Kidney epithelial cell (primary cell): ENCODE measurements at places on chromosomes 11 and 22. TPM values are rescaled to one million over a fixed set of nuclear protein-coding genes. Genes with fewer than 3 reads are reported as not detected.

AMOTL1 gene
- 48.8 TPM in 2 replicates for total RNA-seq

OR8G1 gene
- total RNA-seq = not detected in 2 replicates

CDON gene
- 8.1 and 10.4 TPM in 2 replicates for total RNA-seq

DRAP1 gene
- total RNA-seq = 106 and 141 TPM in 2 replicates

PARVG gene
- not detected in 2 replicates for total RNA-seq

NUMA1 gene
- total RNA-seq = 144 and 157 TPM in 2 replicates

CYB5R2 gene
- total RNA-seq = 14.2 and 17.2 TPM in 2 replicates

THY1 gene
- 5.4 and 9.7 TPM in 2 replicates for total RNA-seq

PHOX2A gene
- not detected in 2 replicates for total RNA-seq

TYR gene
- not detected in 2 replicates for total RNA-seq

LRRC32 gene
- 3.9 and 6.8 TPM in 2 replicates for total RNA-seq

PLXNB2 gene
- total RNA-seq = 251 and 302 TPM in 2 replicates

HEPN1 gene
- not detected in 2 replicates for total RNA-seq

MAP6 gene
- 3.3 and 5.7 TPM in 2 replicates for total RNA-seq

SMIM35 gene
- not detected in 2 replicates for total RNA-seq

DMC1 gene
- 0.75 and 1.5 TPM in 2 replicates for total RNA-seq

MED17 gene
- 48.4 and 51.4 TPM in 2 replicates for total RNA-seq

KRTAP5-8 gene
- not detected in 2 replicates for total RNA-seq

MGAT3 gene
- 1.8 and 4.1 TPM in 2 replicates for total RNA-seq

ELMOD1 gene
- total RNA-seq = 0.07 and 0.21 TPM in 2 replicates

ARRB1 gene
- total RNA-seq = 8.8 and 24.3 TPM in 2 replicates

FGF3 gene
- total RNA-seq = not detected in 2 replicates

DNA sequence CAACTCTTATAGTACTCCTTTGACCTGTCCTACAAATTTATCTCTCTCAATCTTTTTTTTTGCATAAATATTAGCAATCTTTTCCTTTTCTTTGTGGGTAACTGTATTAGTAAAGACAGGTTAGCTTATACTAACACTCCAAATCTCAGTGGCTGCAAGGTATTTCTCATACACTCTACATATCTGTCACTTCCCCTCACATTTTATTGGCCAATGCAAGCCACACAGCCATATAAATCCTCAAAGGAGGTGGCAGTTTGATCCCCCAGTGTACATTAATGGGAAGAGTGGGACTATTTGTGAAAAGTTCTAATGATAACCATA is 42.6 kb upstream of the EED start:
- no peak for DNase-seq

- no peak for DNase-seq
These were observed 24.3 kb upstream of the PPFIA1 start for GRCh38 chr11:70246196-70246595.

GRCh38 chr11:126981635-126982034 is 18.9 kb downstream of the KIRREL3 start:
- DNase-seq = no peak

GRCh38 chr11:16313846-16314245 is 42.5 kb downstream of the SOX6 start:
- no peak for DNase-seq

GRCh38 chr11:75577207-75577606 is 15.2 kb downstream of the SERPINH1 start:
- DNase-seq = no peak

GRCh38 chr11:119421941-119422808 is 797 bp downstream of the THY1 start:
- no peak for DNase-seq

DNA sequence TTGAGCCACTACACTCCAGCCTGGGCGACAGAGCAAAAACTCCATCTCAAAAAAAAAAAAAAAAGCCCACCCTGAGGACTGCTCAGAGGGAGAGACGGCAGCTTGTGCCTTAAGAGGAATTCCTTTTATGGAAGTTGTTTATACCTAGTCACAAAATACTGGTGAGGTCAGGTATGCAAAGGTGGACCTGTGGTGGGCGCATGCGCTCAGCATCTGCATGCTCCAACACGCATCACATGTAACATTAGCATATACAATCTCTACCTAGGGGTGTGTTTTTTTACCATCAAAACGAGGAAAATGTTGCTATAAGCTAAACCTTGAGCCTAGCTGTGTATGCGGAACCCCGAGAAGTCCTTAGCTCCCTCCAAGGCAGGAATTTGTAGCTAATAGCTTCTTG is 6.8 kb upstream of the SART1 start:
- DNase-seq = no peak

- no peak for DNase-seq
These were observed 1.2 kb upstream of the TECTA start for GRCh38 chr11:121099885-121100284.

DNA sequence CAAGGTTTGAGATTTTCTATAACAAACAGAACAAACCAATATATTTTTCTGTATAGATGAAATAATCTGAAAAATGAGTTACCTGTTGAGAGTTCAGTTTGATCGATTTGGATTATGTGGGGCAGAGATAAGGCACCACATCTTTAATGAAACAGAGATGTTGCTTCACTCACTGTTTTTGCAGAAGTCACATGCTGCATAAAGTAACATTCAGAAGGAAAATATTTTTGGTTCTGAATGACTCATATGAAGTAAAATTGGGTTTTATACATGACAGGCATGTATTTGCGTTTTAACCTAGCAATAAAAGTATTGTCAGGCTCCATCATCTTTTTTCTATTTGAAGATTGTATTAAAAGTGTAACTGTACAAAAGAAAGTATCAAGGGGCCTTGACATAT is 77.8 kb downstream of the BBOX1 start:
- no peak for DNase-seq

DNA sequence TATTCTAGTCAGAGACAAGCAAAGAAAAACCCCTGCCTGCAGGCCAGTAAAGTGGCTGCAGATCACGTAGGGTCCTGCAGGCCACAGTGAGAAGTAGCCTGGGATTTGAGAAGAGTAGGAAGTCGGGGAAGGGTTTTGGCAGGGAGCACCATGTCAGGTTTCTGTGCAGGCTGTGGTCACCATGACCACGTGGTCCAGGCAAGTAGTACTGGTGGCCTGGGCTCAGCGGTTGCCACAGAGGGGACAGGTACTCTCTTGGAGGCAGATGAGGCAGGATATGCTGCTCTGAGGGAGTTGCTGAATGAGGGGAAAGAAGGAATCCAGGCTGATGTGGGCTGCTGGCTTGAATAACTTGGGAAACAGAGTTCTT is 46.5 kb downstream of the PISD start:
- DNase-seq = no peak

- DNase-seq = no peak
These were observed 17.9 kb downstream of the C1QTNF6 start for GRCh38 chr22:37169947-37170688.

DNA sequence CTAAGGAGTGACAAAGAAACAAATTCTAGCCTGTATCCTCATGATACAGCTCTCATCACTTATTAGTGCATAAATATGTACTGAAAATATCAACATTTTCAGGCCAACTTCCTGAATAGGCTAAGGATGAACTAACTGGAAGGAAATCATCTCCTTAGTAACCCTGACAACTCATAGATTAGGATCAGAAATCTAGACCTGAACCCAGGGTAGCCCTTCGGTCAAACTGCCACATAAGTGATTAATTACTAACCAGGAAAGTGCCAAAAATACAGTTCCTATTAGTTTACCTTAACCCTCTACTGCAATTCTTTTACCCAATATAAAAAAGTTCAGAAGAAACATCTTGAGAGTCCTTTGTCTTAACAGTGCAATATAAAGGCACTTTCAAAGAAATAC is 40.0 kb downstream of the AMBRA1 start:
- no peak for DNase-seq

- DNase-seq = peak; percentile 81
These were observed 125.8 kb downstream of the MICAL2 start for GRCh38 chr11:12235947-12236743.

- DNase-seq = no peak
These were observed 474.2 kb upstream of the KIRREL3 start for GRCh38 chr11:127474766-127475165.

DNA sequence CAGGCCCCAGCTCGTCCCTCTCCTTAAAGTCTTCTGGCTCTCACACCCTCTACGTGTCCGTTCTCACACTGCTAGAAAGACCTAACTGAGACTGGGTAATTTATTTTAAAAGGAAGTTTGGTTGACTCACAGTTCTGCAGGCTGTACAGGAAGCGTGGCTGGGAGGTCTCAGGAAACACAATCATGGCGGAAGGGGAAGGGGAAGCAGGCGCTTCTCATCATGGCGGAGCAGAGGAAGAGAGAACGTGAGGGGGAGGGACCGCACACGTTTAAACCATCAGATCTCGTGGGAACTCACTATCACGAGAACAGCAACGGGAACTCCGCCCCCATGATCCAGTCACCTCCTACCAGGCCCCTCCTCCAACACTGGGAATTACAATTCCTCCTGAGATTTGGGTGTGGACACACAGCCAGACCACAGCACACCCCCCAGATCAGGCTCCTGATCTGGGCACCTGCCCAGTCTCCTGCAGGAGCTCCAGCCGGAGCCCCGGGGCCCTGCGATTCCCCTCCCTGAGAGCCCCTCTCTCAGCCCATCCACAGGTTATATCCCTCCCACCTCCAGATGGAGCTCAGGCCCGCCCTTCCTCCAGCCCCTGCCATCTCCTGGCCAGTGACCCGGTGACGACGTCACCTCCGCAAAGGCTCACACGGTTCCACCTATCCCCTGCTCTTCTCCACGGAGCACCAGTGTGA is 170.2 kb downstream of the BRD1 start:
- DNase-seq = no peak

- no peak for DNase-seq
These were observed 464.7 kb downstream of the INSC start for GRCh38 chr11:15579287-15580001.

GRCh38 chr11:99176430-99176829 is 155.7 kb downstream of the CNTN5 start:
- DNase-seq = no peak

DNA sequence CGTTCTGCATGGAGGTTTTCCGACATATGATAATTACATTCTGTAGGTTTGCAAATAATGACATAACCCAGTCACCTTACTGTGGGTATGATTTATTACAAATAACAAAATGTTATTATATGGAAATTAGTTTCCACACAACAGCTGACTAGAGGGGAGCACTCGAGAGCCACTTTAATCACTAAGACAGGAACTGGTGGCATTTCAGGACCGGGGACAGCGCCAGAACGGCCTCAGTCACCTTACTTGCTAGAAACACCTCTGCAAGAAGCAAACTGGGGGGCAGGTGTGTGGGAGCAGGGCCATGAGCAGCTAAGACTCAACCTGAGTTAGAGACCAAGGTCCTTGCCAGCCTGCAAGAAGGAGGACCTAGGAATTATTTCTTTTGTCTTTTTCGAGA is 199.9 kb downstream of the DSCAML1 start:
- DNase-seq = no peak

- no peak for DNase-seq
These were observed 5.1 kb downstream of the TMEM121B start for GRCh38 chr22:17115945-17116565.

GRCh38 chr22:44623771-44624510 is 78.1 kb upstream of the PRR5 start:
- DNase-seq = no peak

DNA sequence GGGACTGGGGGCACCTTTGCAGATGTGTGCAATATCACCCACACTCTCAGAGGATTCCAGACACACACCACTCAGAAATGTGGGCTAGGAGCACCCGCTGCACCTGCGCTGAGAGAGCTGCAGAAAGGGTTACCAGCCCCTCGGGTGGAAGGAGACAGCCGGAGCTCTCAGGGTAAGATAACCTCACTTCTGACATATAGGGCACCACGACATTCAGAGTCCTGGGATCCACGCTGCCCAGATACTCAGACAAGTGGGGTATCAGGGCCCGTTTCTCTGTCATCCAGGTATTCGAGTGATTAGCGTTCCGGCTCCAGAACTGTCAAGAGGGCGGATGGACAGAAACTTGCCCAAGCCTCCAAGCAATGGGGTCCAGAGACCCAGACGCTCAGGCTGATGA is 6.2 kb upstream of the SYT8 start:
- DNase-seq = no peak

- DNase-seq = no peak
These were observed 21.8 kb upstream of the YWHAH start for GRCh38 chr22:31922534-31922933.

GRCh38 chr11:46543564-46543963 is 50.3 kb downstream of the AMBRA1 start:
- DNase-seq = no peak

DNA sequence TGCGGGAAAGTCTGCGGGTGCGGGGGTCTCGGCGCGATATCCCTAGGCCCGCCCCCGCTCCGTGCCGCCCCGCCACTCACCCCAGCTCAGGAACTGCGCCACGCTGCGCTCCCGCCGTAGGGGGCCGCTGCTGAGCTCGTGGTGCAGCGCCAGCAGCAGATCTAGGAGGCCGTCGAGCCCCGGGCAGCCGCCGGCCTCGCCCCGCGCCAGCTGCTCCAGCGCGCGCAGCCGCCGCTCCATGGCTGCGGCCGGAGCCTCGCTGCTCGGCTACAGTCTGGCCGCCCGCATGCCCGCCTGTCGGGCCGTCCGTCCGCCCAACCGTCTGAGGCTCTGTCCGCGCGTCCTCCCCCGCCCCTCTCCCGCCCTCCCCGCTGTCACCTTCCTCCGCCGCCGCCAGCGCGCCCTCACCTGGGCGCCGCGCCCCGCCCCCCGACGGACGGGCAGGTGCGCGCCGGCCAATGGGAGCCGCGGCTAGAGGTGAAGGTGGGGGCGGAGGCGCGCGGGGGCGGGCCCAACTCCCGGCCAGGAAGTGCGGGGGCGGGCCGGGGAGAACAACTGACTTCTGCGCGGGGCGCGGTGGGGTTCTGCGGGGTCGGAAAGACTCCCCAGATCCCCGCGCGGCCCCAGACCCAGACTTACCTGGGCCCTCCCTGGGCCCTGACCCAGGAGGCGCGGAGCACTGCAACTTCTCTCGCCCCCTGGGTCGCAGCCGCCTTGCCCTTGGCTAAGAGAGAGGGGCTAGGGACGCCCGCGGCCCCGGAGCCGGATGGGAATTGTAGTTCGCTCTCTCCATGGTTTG is at the start of gene CDC42BPG:
Gene CDC42BPG (minus strand): TSS at position 324 of the 799 bp plus-strand sequence. CDS start 84 bp downstream, at position 240.
- DNase-seq = no peak

DNA sequence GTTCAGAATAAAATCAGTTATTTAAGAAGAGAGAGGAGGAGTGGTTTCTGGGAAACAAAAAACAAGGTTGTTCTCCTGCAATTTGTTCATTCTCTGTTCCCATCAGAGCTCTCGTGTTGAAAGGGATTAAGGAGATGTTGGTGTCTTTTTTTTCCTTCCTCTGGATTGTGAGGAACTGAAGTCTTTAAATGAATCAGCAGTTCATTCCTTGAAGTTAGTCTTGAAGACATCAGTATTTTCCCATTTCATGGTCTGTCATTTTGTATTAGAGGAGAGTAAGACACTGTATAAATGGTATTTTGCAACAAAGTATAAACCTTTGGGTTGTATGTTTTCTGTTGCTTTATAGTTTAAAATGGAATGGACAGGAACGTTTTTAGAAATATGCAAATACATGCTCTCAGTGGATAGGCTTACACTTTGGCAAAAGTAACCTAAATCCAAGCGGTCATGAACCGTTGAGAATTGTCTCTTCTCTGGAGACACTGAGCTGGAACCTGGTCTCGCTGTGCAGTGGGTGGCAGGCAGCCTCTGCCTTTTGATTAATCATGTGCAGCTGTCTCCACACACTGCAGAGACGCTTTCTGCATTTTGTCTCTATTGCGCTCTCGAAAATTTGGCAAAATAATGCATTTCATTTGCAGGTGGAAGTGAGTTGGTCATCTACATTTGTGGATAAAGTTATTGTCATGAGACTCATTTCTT is 33.0 kb downstream of the SAMM50 start:
- DNase-seq = no peak
